ENCODE measurements at places on chromosomes 2 and 18. TPM values are rescaled to one million over a fixed set of nuclear protein-coding genes. Genes with fewer than 3 reads are reported as not detected.

- DNase-seq: peak; percentile 79
Measured at GRCh38 chr2:152861349-152861942, 143.0 kb downstream of the ARL6IP6 start.

DNA sequence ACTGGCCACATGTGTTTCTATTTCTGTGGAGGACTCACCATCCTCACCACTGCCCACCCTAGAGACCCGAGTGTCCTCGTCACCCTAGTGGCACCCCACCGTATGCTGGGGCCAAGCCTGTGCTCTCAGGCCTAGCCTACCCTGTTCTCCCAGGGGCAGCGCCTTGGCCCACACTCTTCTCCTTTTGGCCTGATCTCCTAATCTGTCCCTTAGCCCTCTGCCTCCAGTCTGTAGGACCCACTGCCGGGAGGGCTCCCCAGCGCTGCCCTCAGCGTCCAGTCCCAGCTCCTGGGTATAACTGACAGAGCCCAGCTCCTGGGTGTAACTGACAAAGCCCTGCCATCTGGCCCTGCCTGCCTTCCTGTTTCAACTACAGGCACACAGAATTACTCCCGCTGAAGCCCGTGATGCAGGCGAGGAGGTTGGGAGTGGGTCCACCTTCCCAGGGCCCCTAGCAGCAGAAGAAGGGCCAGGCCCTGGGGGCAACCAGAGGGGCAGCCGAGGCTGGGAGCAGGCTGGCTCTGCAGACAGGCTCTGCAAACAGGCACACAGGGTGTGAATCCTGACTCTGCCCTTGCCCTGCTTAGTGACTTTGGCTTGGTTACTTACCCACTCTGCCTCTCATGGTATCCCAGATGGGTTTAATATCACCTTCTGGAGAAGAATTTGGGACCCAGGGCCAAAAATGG, 25.6 kb upstream of the PTMA start:
- no peak for DNase-seq

DNA sequence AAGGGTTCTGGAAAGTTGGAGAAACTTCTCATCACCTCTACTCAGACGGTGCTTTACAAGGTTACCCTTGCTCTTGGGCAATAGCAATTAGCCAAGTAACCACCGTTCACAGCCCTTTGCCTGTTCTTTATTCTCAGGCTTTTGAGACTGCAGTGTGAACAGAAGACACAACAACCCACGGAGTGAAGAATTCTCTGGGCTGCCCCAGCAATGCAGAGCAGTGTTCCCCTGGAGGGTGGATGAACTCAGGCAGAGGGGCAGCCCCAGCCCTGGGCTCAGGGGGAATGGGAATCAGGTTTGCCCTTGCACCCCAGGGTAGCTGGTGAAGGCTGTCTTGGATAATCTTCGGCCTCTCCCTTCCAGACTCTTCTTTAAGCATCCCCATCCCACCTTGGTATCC, 69.1 kb downstream of the MCFD2 start:
- DNase-seq: no peak

- DNase-seq: no peak
Measured at GRCh38 chr2:195722075-195722474, 65.0 kb downstream of the SLC39A10 start.

- DNase-seq: no peak
Measured at GRCh38 chr2:232525791-232526371, at the start of gene CHRND. Gene CHRND (plus strand): TSS chr2:232526160. CDS start chr2:232526216, 56 bp downstream.

- DNase-seq: no peak
Measured at GRCh38 chr18:54772056-54772455, 56.2 kb upstream of the RAB27B start.

GRCh38 chr18:13259701-13260100, 41.1 kb downstream of the LDLRAD4 start:
- DNase-seq: no peak

GRCh38 chr2:29946505-29946904, 25.1 kb upstream of the ALK start:
- no peak for DNase-seq

DNA sequence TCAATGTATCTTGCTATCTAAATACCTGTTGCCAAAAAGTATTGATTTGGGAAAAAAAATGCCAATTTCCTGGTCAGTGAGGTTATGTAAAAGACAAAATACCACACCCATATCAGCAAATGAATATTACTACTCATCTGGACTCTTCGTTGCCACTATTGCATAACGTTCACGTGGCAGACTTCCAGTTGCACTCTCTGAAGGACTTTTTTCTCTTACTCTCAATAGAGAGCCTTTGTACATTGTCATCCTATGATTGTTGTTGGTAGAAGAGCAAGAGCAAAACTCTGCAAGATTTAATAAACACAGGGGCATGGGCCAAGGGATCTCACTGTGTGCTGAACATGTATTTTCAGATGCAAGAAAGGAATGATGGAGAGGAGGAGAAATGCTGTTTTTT, 689.8 kb downstream of the MBD2 start:
- DNase-seq: no peak

DNA sequence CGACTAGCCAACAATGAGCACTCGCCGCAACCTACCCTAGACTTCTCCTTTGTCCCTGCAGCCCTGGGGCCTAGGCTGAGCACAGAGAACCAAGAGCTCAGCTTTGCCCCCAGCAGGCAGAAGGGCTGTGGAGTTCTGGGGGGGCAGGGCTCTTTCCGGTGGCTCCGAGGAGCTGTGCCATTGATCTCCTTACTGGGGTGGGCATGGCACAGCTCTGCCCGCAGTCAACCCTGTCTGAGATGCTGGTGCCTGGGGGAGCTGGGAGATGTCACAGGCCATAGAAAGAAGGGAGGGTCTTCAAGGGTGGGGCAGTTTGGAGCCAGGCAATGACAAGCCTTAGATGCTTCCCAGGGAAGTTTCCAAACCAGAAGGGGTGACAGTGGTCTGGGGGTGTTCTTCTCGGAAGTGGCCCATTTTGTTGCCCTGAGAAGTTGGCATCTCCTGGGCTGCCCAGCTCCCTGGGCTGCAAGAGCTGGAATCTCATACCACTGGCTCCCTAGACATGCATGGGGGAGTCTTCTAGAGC, 14.1 kb upstream of the GPR55 start:
- no peak for DNase-seq

GRCh38 chr2:146412625-146413024, 1432.2 kb upstream of the ACVR2A start:
- peak; percentile 81 for DNase-seq

DNA sequence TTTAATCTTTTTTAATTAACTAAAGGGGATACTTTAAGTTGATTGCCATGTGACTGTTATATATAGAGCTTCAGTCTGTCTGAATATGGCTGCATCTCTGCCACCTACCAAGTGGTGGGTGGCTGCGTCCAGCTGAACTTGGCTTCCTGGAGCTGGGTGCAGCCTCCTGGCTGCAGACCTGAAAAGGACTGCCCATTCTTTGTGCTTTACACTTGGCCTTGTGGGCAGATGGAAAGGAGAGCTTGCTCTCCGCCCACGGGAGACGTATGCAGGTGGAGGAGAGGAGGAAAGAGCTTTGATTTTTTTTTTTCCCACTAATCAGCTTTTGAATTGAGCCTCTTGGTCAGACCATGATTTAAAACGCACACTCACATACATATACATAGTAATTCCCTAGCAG, 34.7 kb downstream of the NCK2 start:
- DNase-seq: no peak

DNA sequence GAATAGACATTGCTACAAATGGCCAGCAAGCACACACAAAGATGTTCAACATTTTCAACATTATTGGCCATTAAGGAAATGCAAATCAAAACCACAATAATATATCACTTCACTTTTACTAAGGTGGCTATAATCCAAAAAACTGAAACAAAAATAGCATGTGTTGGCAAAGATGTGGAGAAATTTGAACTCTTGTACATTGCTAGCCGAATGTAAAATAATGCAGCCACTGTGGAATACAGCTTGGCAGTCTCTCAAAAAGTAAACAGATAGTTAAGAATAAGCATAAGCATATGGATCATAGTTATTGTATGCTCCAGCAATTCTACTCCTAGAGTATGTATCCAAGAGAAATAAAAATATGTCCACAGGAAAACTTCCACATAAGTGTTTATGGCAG, 192.5 kb downstream of the EN1 start:
- no peak for DNase-seq

NPPC gene
- total RNA-seq: 2.2 TPM

TRAF3IP1 gene
- total RNA-seq: 12.2 TPM

NFU1 gene
- 27.5 TPM for total RNA-seq

SERPINB11 gene
- not detected for total RNA-seq

RTKN gene
- total RNA-seq: 50.0 TPM

NXPH2 gene
- total RNA-seq: 8.3 TPM

SALL3 gene
- 29.0 TPM for total RNA-seq

FAP gene
- total RNA-seq: not detected

PROKR1 gene
- total RNA-seq: 5.2 TPM

SERPINB7 gene
- total RNA-seq: not detected

SP140 gene
- total RNA-seq: 0.24 TPM

MEIS1 gene
- total RNA-seq: 0.28 TPM

All from GM23338 (cell line).